ENCODE measurements at places on chromosomes 1 and 21.

GRCh38 chr1:41537788-41538351 is 53.4 kb upstream of the EDN2 start:
- DNase-seq: no peak

GRCh38 chr1:197948926-197949899 is 32.0 kb downstream of the LHX9 start:
- peak; percentile 20 for DNase-seq

DNA sequence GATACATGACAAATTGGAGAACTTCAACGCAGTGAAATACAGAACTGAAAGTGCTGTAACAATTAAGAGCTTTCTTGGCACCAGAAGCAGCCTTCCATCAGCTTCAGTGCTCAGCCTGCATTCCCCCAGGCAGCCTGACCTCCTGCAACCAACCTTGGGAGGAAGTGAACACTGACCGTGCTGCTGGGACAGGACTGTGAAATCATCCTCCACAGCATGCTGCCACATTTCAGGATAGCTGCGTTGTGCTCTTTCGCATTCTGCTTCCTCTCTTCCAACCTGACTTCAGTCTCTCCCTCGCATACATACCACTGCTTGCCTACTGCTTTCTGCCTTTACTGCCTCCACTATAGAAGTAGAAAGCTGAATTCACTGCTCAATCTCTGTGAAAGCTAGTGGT is 388.6 kb downstream of the RWDD3 start:
- no peak for DNase-seq

DNA sequence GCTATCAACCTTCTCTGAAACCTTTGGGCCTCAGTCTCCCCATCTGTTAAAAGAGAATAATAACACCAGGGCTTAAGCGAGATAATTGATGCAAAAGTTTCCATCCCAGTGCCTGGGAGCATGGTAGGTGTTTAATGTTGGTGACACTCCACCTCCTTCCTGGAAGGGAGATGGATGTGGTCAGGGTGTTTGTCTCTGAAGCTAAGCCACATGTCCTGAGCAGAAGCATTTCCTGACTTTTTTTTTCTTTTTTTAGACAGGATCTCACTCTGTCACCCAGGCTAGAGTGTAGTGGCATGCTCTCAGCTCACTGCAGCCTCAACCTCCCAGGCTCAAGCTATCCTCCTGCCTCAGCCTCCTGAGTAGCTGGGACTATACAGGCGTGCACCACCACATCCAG is 72.6 kb upstream of the HMGB4 start:
- no peak for DNase-seq

- DNase-seq: no peak
These were observed 79.8 kb upstream of the CYYR1 start for GRCh38 chr21:26652854-26653253.

DNA sequence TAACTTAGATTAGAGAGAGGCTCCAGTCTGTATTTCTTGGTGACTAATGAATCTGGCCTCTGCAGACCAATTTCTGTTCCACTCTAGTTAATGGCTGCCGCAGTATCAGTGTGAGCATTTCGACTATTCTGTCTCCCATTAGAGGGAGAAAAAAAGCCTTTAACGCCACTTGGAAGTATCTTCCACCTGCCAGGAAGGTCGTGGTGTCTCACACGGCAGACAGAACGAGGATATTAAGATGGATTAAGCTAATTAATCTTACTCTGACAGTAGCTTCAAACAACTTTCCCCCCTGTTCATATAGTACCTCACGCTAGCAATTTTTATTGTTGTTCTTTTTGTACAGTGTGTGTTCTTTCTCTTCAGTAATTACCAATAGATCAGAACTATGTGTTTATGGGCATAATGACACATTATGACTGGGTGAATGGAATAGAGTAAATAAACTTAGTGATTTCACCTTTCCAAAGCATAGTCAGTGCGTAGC is 153.8 kb downstream of the ADGRL2 start:
- DNase-seq: no peak

- DNase-seq: peak; percentile 39
These were observed 1.4 kb downstream of the BACH1 start for GRCh38 chr21:29299916-29300806.

GRCh38 chr1:228841632-228842031 is 106.4 kb downstream of the RHOU start:
- DNase-seq: no peak

DNA sequence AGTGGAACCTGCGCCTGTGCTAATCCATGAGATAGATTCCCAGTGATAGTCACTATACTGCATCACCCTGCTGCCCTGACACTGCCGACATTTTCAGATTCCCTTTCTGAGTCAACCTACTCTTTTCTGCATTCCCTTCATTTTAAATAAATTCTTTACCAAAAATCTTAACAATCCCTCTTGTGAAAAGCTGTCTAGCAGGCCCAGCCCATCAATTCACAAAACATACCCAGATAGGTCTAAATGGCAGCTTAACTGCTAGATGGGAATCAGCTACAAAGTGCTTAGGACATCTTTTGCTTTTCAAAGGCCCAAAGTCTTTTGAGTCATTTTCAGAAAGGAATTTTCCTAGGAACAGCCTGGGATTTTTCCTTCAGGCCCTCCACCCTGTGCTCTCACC is 180.1 kb upstream of the PTBP2 start:
- DNase-seq: no peak

- no peak for DNase-seq
These were observed 7.2 kb upstream of the ETV3L start for GRCh38 chr1:157106813-157107189.

GRCh38 chr1:107707111-107707510 is 257.9 kb downstream of the VAV3 start:
- no peak for DNase-seq

- DNase-seq: no peak
These were observed at the start of gene S100A13 for GRCh38 chr1:153626904-153627714. S100A13 (minus strand) TSS chr1:153627505; CDS start chr1:153626472, 1,033 bp downstream.

GRCh38 chr1:213512316-213512715 is 461.3 kb downstream of the RPS6KC1 start:
- DNase-seq: no peak

DNA sequence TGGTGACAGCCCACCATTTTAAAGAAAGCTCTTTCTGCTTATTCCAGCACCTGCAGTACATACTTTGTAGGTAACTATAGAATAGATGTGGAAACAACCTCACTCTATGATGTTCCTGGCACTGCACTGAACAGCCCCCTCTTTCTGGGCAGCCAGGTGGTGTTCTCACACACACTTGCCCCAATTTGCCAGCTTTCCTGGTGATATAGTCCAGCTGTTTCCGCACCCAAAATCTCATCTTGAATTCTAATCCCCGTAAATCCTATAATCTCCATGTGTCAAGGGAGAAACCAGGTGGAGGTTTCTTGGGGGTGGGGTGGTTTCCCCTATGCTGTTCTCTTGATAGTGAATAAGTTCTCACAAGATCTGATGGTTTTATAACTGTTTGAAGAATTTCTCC is 102.2 kb downstream of the FCRL5 start:
- no peak for DNase-seq

- no peak for DNase-seq
These were observed 195.6 kb downstream of the ZNF326 start for GRCh38 chr1:90190523-90190922.

GRCh38 chr1:45275054-45275453 is 51.6 kb upstream of the HPDL start:
- no peak for DNase-seq

DNA sequence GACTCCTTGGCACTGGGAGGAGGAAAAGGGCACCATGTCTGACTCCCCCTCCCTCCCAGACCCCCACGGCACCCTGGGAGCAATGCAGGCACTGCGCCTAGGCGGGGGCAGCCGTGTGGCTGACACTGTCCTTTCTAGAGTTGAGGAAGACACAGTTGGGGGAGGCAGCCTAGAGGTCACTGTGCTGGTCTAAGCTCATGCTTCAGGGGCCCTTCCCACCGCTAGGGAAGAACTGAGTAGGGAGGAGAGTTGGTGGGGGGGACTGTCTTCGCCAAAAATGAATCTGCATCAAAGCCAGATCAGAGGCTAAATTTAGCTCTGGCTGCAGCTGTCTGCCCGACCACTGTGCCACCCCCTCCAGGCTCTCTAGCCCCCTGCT is 3.4 kb downstream of the SEMA6C start:
- DNase-seq: no peak

DNA sequence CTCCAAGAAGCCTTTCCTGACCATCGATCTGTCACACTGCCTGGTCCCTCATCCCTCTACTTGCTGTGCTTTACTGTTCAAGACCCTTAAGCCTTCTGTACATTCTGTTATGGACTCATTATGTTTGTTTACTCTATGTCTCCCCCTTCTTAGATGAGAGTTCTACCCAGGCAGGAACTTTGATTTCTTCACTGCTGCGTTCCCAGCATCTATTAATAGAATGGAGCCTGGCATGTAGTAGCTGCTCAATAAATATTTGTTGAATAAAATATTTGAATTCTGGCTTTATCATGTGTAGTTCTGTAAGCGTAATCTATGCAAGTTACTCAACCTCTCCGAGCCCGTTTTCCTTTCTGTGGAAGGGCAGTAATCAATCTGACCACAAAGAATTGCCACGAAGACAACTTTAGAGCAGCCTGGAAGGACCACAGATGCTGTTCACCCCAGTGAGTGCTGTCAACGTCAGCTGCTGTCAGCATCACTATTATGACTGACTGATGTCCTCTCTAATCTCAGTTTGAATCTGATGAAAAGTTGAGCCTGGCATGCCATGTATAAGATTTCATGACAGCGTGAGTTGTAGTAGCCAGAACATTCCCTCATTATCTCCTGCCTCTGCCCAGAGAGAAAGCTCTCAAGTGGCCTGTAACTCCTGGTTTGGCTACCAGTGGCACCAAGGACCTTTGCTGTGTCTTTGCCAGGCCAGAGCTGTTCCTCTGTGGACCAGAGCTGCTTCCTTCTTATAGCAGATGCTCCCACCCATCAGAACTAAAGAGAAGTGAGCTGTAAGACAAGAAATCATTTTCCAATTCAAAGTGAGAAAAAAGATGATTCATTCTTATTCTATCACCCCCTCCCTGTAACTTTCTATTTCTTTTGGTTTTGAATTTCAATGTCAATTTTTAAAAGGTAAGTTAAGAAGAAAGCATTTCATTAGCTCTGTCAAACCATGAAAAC is 94.5 kb downstream of the PRDM2 start:
- DNase-seq: no peak

DNA sequence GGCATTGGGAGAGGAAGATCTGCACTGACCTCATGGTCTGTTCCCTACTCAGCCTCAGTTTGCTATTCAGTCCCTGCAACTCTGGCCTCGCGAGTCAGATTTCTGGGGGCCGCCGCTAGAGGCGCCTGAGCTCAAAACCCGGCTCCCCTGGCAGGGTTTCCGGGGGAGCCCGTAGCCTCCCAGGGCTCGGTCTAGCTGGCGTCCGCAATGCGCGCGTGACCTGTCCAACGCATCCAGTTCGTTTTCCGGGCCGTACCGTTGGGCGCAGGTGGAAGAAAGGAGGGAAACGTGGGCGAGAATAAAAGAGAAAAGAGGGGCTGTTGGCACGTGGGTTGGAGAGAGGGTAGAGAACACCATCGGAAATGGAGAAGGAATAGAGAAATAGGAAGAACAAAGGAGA is at the start of gene ADAM30:
Gene ADAM30, minus strand, starts transcription at position 213 of the 400 bp plus-strand sequence. Its CDS starts 179 bp downstream, at position 34.
- DNase-seq: no peak

GRCh38 chr1:53781654-53782053 is 42.7 kb upstream of the GLIS1 start:
- DNase-seq: no peak

DNA sequence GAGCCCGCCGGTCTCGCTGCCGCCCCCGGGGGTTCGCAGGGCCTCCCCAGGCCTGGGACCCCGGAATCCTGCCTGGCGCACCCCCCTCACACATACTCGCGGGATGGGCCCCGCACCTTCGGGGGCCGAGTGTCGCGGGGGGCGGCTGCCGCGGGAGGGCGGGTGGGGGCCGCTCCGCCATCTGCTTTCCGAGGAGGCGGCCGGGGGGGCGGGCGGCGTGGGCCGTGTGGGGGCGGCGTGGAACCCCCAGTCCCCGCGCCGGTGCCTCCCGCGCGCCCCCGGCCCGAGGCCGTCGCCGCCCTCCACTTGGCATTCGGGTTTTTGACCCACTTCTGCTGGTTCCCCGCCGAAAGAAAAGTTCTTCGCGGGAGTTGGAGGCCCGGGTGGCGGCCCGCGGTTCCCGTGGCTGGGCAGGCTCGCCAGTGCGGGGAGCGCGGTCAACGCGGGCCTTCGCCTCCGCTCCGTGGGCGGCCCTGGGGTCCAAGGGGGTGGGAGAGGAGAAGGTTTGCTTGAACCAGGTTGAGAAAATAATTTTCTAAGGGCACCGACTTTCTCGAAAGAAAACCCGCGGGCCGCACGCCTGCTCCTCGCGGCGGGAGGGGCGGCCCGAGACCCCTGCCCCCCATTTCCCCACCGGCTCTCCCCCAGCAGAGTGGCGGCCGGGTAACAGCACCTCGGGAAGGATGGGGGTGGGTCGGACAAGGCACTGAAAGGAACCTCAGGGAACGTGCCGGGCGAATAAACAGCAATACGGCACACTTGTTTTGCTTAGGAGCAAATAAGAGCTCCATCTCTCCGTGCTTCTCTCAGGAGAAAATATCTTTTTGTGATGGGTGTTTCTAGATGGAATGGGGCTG is 1.6 kb downstream of the PHF13 start:
- no peak for DNase-seq

DNA sequence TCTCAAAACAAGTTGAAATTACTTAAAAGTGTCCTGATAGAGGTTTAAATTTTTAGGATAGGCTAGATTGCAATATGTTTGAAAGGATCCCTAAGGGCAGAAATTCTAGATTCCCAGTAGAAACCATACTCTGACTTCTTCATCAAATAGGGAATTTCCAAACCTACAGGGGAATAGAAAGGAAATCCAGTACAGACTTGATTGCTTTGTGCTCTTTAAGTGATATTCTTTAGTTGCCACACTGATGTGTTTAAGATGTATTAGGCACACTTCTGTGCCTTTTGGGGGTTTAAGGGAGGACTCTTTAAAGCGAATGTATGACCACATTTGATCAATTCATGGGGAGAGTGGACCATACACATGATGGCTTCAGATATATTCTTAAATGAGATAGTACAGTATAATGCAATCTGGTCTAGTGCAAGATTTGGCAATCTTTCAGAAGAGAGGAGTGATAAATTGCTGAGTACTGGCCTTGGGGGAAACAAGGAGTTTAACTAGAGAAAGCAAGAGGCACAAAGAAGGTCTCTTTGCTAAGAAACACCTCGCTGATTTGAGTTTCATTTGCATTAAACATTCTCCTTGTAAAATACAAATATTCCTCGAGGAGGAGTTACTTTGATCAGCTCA is 268.8 kb upstream of the NR5A2 start:
- DNase-seq: no peak

Measured in activated T-cell treated with anti-CD3 and anti-CD28 coated beads for 24 hours (primary cell).